ENCODE measurements at places on chromosomes 7 and 10. TPM values are rescaled to one million over a fixed set of nuclear protein-coding genes. Genes with fewer than 3 reads are reported as not detected.

The COMTD1 gene
- 20.2 TPM for total RNA-seq

The ZWINT gene
- 0.99 TPM for total RNA-seq

- no peak for DNase-seq
- H3K4me3 ChIP-seq, result no peak overlapping the region
- H3K4me1 ChIP-seq, result no peaks in the 10 kb centered on the region
- no peaks in the 10 kb centered on the region for H3K27me3 ChIP-seq
Measured at GRCh38 chr7:94710256-94710655, 54.3 kb upstream of the SGCE start.

The STAG3 gene
- total RNA-seq, result 0.92 TPM

GRCh38 chr7:94123136-94123535 lies 119.0 kb upstream of the BET1 start:
- no peaks in the 10 kb centered on the region for H3K27me3 ChIP-seq
- no peak overlapping the region for H3K4me3 ChIP-seq
- H3K27ac ChIP-seq, result no peak overlapping the region
- DNase-seq, result no peak

DNA sequence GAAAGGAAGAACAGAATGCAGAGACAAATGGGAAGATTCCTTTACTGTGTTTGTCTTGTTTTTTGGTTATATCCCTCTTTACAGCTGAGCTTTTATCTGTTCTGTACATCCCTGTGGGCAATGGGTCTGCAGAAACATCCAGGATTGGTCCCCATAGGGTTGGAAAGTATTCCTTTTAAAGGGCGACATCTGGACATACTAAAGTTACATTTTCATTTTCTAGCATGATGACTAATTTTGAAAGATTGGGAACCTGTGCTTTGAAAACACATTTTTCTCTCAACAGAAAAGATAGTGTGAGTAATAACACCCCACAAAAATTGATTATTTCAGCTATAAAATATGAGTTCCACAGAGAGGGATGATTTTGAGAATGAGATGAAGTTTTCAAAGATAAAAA lies 435.8 kb downstream of the GPAM start:
- no peaks in the 10 kb centered on the region for H3K36me3 ChIP-seq
- no peaks in the 10 kb centered on the region for H3K27me3 ChIP-seq
- no peak overlapping the region for H3K4me3 ChIP-seq
- no peak for DNase-seq
- no peaks in the 10 kb centered on the region for H3K4me1 ChIP-seq

DNA sequence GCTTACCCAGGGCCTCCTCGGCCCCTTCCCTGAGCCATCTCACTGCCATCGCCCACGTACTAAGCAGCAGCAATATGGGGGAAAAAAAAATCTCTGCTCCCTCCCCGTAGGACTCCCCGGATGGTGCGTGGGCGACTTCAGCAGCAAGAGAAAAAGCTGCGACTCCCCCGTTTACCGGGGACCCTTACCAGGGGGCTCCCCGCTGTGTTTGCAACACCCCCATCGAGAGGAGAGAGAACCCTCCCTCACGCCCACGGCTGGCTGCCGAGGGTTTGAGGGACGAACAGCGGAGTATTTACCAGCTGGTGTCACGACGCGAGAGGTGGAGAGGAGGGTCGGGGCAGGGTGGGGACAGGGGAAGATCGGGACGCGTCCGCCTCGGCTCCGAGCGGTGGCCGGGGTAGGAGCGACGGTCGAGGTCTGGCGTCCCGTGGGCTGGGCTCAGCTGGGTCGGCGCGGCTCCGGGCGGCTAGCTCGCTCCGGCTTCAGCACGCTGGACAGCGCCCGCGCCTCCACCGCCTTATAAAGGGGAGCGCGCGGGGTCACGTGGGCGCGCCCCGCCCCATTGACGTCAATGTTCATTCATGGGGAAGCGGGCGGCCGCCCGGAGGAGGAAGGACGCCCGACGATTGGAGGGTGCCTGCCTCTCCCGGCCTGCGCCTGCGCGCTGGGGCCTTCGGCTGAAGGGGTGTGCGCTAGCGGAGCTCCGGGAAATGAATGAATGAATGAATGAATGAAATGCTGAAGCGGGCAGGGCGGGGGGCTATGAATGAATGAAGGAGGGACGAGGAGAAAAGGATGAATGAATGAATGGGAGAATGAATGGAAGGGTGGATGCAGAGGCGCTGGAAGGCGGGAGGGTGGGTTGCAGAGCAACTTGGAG lies at the start of gene VGF:
TSS of gene VGF (minus strand) at position 495 of the 883 bp plus-strand sequence. CDS start 726 bp downstream, outside the sequence.
- DNase-seq, result peak; percentile 78
- H3K27ac ChIP-seq, result no peak within 1 kb of the TSS
- H3K4me1 ChIP-seq, result peaks cover 15% of the 10 kb centered on the region
- peaks cover 2% of the 10 kb centered on the region for H3K27me3 ChIP-seq
- no peaks in the 10 kb centered on the region for H3K36me3 ChIP-seq

DNA sequence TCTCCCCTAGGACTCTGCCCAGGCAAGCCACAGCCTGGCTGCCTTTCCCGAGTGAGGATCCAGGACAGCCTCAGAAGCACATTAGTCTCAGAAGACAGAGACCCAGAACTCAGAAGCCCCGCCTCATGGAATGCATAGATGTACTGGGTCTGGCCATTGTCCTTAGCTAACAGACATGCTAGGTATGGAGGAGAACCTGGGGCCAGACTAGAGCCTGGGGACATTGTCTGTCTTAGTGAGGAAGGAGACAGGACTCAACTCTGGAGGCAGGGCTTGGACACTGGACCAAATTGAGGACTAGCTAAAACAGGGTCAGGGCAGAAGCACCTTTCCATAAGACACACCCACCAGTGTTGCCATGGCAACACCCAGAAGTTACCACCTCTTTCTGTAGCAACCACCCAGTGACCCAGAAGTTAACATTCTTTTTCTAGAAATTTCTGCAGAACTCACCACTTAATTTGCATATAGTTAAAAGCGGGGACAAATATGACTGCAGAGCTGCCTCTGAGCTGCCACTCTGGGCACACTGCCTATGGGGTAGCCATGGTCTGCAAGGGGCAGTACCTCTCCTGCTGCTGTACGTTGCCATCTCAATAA lies 27.5 kb downstream of the TLX1 start:
- H3K4me3 ChIP-seq, result no peak overlapping the region
- H3K27me3 ChIP-seq, result no peaks in the 10 kb centered on the region
- H3K4me1 ChIP-seq, result peaks cover 2% of the 10 kb centered on the region
- no peak overlapping the region for H3K27ac ChIP-seq
- DNase-seq, result no peak

DNA sequence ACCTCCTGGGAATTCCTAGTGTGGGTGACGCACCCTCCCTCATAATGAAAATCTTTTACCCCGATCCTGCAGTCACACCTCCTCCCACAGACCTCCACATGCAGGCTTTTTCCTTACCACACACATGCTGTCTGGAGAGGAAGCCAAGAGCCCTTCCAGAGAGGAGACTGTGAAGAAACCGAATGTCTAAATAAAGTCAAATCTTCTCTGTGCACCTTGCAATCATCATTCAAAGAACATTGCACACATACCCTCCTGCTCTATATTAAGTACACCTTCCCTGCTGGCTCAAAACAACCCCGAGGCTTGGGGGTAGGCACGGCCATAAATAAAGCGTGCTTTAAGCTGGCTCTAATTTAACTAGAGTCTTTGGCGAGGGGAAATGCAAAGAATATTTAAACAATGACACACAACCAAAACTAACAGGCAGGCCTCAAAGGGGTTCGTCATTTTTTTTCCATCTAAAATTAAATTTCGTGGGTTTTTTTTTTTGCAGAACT lies 34.9 kb downstream of the CALML3 start:
- peak; percentile 6 for DNase-seq
- H3K4me1 ChIP-seq, result peaks cover 10% of the 10 kb centered on the region
- no peak overlapping the region for H3K27ac ChIP-seq
- H3K27me3 ChIP-seq, result no peaks in the 10 kb centered on the region

DNA sequence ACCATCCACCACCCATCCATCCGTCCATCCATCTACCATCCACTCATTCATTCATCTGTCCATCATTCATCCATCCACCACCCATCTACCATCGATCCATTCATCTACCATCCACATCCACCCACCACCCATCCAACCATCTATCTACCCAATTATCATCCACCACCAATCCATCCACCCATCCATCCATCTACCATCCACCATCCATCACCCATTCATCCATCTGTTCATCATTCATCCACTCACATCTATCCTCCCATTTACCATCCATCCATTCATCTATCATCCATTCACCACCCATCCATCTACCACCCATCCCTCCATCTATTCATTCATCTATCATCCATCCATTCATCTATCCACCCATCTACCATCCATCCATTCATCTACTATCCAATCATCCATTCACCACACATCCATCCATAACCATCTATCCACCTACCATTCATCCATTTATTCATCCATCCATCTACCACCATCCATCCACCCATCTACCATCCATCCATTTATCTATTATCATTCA lies 188.8 kb downstream of the JCAD start:
- H3K27ac ChIP-seq, result no peak overlapping the region
- no peaks in the 10 kb centered on the region for H3K36me3 ChIP-seq
- no peak overlapping the region for H3K4me3 ChIP-seq
- no peaks in the 10 kb centered on the region for H3K4me1 ChIP-seq
- no peak for DNase-seq

- peak overlapping the region; percentile 52 for H3K27ac ChIP-seq
Measured at GRCh38 chr7:518630-519483, 789 bp downstream of the PDGFA start.

The GPR26 gene
- not detected for total RNA-seq

The LIPK gene
- not detected for total RNA-seq

DNA sequence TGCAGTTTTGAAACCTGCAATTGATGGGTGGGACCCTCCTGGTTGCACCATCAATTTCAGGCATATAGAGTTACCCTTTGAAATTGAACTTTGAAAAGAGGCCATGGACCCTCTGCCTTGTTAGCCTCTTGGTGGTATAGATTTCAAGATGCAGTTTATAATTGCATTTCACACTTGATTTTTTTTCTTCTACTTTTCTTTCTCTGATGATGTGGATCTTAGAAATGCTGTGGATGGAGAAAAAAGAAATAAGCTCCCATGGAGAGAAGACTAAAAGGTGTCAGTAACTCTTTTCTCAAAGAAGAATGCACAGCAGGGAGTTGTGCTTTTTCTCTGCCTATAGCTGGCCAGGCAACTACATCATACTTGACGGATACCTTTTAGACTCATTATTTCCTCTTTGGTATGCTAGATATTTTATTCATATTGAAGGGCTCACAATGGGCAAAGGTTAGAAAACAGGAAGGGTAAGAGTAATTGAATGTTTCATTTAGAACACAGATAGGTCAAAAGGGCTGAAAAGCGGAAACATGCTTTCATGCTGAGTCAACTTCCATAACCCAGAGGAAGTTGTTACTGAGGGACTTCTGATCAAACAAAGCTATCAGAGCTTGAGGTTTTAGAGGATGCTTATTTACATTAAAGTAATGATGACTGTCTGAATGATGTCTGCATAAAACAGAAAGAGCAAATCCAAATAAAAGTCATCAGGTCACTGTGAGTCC lies 773.2 kb upstream of the LRRN3 start:
- no peaks in the 10 kb centered on the region for H3K4me1 ChIP-seq
- no peaks in the 10 kb centered on the region for H3K27me3 ChIP-seq
- H3K27ac ChIP-seq, result no peak overlapping the region

DNA sequence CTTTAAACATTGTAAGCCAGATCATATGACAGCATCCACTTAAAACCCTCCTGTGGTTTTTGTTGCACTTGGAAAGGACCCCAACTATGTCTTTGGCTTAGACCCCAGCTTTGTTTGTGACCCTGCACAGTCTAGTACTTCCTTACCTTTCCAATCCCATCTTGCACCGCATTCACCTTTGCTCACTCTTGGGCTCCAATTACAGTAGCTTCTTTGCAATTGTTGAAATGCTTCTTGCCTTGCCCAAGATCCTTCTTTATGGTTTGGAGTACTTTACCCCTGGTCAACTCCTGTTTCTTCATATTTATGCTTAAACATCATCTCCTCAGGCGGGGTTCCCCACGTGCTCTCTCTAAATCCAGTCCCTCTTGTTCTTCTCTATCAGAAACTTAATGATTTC lies 162.6 kb downstream of the PTEN start:
- no peak for DNase-seq
- H3K27ac ChIP-seq, result no peak overlapping the region
- no peak overlapping the region for H3K4me3 ChIP-seq
- no peaks in the 10 kb centered on the region for H3K27me3 ChIP-seq
- no peaks in the 10 kb centered on the region for H3K36me3 ChIP-seq

The NUTM2D gene
- total RNA-seq, result 5.9 TPM

The TMEM176A gene
- 121 TPM for total RNA-seq

DNA sequence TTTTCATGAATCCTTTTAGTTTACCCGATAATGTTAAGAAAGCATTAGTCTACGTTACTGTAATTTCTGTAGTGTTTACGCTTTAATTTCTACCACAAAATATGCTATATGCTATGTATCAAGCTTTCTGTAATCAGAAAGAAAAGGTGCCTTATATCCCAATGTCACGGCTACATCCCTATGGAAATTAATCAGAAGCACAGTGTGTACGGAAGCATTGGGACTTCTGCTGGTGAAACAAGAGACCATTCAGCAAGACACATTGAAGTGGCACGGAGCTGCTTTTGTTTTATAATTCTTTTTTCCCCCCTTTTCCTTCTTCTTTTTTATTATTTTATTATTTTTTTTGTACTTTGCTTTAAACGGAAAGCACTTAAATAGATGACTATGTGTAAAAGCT lies 31.2 kb upstream of the SH2B2 start:
- no peaks in the 10 kb centered on the region for H3K4me1 ChIP-seq
- H3K36me3 ChIP-seq, result no peaks in the 10 kb centered on the region
- no peak overlapping the region for H3K27ac ChIP-seq
- no peak overlapping the region for H3K4me3 ChIP-seq

- H3K36me3 ChIP-seq, result no peaks in the 10 kb centered on the region
- no peaks in the 10 kb centered on the region for H3K27me3 ChIP-seq
- H3K4me3 ChIP-seq, result no peak overlapping the region
- no peak overlapping the region for H3K27ac ChIP-seq
- H3K4me1 ChIP-seq, result peaks cover 11% of the 10 kb centered on the region
- DNase-seq, result no peak
Measured at GRCh38 chr7:47557694-47558670, 23.9 kb downstream of the TNS3 start.

The TAS2R5 gene
- 2.3 TPM for total RNA-seq

GRCh38 chr10:94216201-94216600 lies 146.5 kb downstream of the NOC3L start:
- no peak overlapping the region for H3K4me3 ChIP-seq
- H3K27me3 ChIP-seq, result no peaks in the 10 kb centered on the region
- no peak for DNase-seq
- H3K27ac ChIP-seq, result no peak overlapping the region

The NEUROD6 gene
- not detected for total RNA-seq

- H3K27ac ChIP-seq, result no peak overlapping the region
- H3K36me3 ChIP-seq, result no peaks in the 10 kb centered on the region
- peaks cover 6% of the 10 kb centered on the region for H3K4me1 ChIP-seq
- no peaks in the 10 kb centered on the region for H3K27me3 ChIP-seq
- DNase-seq, result no peak
- no peak overlapping the region for H3K4me3 ChIP-seq
Measured at GRCh38 chr7:25894002-25894901, 257.7 kb upstream of the NFE2L3 start.

Data from ovary (tissue), 10 donors.